ENCODE measurements at places on chromosomes 3 and 15.

GRCh38 chr3:57152151-57153143, 12.7 kb downstream of the IL17RD start:
- no peak for DNase-seq

- DNase-seq = peak; percentile 68
Measured at GRCh38 chr3:59131016-59131766, 81.4 kb upstream of the CFAP20DC start.

DNA sequence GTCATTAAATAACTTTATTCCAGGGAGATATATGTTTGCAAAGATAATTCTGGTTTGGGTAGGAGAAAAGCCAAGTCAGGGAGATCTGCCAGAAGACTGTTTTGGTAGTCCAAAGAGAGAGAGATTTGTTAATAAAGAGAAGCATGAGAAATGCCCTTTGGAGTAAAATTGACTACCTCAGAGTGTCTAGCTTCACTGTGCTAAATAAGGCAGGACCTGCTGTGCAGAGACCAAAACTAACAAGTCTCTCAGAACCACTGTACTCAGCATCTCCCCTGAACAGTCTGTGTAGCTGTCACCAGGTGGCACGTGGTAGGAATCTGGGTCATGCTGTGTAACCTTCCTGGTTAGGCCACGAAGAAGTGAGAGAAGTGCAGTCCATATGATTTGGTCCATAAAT, 31.6 kb upstream of the SLC35G2 start:
- DNase-seq = peak; percentile 37

DNA sequence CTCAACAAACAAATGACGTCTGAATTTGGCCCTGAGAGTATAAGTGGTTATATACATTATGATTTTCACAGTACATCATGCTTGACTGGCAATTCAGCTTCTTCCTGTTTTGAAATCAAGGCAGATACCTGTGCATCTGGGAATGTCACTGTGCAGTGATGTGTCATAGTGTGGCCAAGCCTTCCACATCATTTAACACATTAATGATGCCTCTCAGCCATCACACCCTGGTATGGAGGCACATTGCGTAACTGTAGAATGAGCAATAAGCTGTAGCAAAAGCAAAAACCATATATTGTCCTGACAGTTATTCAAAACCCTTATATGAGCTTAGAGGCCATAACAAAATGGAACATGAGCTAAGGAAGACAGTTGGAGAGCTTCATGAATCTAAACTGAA, 246.0 kb downstream of the EPHA3 start:
- DNase-seq = no peak

DNA sequence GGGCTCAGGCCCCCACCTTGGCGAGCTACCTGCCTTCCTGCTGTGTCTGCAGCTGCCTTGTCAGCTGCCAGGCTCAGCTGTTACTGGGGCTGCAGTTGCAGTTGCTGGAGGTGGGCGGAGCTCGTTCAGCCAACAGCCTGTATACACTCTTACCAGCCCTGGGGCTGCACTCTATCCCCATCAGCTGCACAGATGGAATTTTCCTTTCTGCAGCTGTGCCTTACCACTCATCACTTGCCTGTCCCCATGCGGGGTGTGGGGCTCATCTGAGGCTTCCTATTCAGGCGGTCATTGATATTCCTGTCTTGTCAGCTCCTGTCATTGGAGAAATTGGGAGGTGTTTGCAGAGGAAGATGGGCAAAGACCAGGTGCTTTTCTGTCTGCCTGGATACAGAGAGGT, 9.1 kb upstream of the SYN2 start:
- no peak for DNase-seq

GRCh38 chr15:72967397-72967796, 84.9 kb upstream of the NEO1 start:
- DNase-seq = no peak

- peak; percentile 24 for DNase-seq
Measured at GRCh38 chr3:178048768-178049167, 487.5 kb upstream of the KCNMB2 start.

GRCh38 chr15:37046876-37047614, 53.3 kb downstream of the MEIS2 start:
- peak; percentile 55 for DNase-seq

GRCh38 chr15:74036271-74037170, 42.0 kb downstream of the PML start:
- DNase-seq = peak; percentile 73

DNA sequence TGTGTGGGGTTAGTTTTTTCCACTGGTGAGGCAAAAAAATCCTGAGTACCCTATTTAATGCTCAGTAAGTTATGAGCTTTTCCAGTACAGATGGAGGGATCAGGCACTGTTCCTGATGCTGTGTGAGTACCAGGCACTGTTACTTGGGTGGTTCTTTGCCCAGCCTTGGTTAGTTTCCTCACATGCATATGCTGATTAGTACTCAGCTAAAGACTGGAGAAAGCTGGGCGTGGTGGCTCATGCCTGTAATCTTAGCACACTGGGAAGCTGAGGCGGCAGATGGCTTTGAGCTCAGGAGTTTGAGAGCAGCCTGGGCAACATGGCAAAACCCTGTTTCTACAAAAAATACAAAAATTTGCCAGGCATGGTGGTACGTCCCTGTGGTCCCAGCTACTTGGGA, 210.3 kb upstream of the SGO1 start:
- no peak for DNase-seq

- DNase-seq = no peak
Measured at GRCh38 chr3:169100616-169101015, 562.9 kb downstream of the MECOM start.

DNA sequence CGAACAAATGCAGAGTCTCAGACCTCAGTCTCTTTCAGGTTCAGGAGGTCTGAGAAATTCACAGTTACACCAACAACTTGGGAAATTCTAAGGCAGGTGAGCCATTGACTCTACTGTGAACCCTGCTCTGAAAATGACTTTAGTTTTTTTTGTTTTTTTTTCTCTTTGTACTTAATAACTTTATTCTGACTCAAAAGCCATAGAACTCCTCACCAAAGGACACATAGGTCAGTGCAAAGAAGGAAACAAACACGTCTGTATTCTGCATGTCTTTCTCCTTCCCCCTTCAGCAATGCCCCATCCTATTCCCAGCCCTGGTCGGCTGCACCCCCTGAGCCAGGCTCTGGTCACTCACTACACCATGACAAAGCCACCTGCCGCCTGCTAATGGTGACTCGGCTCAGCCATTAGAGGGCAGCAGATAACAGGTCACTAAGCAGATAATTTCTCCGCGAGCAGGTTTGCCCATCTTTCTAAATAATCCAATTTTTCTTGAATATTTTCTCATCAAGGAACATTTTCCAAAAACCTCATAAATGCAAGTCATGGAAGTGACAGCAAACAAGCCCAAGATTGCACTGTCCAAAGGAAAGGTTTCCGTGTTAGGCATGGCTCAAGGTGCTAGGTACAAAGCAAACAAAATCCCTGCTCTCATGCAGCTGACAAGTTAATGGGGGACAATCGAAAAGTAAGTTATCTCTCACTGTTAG, 37.7 kb downstream of the TM4SF4 start:
- peak; percentile 70 for DNase-seq

GRCh38 chr3:53218131-53218530, 37.7 kb downstream of the TKT start:
- no peak for DNase-seq

- peak; percentile 90 for DNase-seq
Measured at GRCh38 chr3:132535575-132536441, 61.3 kb upstream of the ACKR4 start.

DNA sequence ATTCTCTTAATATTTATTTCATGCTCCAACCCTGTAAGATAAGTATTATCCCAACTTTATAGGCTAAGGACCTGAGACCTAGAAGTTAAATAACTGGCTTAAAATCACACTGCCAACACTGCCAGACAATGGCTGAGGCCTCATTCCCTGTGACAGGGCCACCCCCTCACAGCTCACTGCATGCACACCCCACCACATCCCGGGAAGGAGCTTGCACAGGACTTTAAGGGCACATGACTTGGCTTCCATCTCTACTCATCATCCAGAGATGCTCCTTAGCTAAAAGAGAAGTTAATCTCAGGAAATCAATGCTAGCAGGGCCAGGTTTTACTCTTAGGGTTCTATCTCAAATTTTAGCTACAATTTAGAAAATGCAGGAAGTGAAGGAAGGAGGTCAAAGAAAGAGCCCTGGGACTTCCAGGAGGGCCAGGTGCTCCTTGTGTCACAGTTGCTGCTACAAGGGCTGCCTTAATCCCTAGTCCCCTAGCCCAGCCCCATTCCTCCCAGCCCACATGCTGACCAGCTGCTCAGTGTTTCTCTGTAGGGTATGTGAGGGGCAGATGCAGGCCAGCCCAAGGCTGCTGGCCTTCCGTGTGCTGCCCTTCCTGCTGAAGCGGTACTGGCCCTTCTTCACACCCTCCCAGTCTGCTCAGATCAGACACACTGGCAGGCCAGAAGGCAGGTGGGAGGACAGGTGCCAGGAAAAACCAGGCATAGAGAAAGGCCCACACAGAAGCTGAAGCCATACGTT, 53.5 kb downstream of the WWTR1 start:
- no peak for DNase-seq

DNA sequence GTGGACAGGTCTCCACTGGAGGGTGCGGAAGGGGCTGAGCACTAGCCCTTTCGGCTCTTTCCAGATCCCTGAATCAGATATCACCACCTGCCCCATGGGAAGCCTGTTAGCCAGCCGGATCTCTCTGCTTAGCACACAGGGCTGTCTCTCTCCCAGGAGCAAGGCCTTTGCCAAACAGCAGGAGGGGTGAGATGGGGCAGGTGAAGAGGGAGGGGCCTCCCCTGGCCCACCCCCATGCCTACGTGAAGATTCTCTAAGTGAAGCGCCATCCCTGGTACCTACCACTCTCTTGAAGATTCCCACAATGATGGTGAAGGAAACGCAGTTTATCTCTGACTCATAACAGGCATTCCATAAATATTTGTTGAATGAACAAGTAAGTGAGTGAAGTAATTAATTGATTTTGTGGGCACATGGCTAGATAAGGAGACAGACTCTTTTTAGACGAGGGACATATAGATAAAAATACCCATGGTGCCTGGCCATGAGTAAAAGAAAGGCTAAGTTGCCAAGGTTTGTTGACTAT, 19.6 kb upstream of the HCN4 start:
- DNase-seq = peak; percentile 50

- DNase-seq = no peak
Measured at GRCh38 chr15:91950054-91950453, 96.5 kb downstream of the SLCO3A1 start.

GRCh38 chr3:25789209-25789595, 688 bp upstream of the OXSM start:
- DNase-seq = no peak

GRCh38 chr3:135038186-135038585, 243.1 kb downstream of the EPHB1 start:
- DNase-seq = no peak

DNA sequence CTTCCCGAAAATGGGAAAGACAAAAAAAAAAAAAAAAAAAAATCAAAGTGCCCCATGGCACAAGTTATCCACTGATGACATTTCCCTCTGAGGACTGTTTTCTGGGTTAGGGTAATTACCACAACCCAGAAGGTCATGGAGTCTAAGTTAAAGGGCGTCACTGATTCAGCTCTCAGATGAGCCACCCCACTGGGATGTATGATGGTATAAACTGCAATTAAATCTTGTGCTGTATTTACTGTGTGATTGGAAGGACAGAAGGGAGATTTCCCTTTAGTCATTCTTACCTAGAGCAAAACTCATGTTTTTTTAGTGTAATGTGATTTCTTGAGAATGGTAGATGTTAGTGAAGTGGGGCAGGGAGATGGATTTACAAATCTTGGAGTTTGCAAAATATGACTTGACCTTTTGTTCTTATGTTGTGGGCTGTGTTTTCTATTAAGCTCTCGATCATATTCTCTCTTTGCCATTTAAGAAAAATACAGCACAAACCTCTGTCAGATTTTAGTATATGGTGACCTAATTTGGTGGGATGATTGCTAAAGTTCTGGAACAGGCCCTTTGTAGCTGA, 244.2 kb downstream of the PTPRG start:
- no peak for DNase-seq

DNA sequence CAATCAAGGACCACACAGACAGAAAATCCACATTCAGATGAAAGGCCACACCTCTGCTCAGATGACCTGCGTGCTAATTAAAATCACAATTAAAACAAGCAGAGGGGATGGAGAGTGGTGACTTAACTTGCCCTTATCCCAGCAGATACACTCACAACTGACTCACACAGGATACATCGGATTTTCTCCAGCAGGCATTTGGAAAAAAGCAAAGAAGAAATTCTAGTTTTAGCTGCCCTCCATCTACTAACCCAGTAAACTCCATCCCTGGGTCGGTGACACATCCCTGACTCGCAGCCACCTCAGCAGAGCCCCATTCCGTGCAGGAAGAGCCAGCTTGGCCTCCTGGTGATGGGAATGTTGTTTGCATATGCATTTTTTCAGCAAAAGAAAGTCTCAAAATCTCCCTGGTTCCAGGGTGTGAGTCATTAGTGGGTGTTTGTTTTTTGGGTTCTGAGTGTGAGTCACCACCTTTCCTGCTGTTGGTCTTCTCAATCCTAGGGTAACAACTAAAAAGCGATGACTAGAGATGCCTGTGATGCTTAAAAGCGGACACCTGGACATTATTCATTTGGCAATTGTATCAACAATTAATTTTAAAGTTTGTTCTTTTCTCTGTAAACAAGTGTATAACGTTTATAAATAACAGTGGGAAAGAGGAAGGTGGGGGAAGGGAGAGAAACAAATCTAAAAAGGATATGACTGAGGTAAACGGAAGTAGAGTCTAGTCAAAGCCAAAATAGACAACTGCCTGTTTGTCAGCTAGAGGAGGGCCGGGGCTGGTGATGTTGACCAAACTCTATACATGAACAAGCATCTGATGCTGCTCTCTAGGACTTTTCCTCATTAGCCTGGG, 49.8 kb upstream of the SLC4A7 start:
- DNase-seq = peak; percentile 99

DNA sequence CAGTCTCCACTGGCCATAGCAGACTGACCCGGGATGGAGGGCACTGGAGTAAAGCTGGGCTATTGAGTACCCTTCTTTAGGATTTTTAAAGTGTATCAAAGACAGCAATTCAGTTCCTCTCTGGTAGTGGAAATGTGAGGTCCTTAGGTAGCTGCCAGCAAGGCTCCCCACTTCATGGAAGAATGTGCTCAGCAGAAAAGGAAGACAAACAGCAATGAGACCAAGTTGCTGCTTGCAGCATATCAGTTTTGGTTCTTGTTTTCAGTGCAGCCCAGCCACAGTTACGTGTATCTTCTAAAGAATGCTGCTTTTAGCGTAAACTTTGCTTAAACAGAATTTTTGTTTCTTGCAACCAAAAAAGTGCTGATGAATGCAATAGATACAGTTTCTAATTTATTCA, 374.0 kb upstream of the CBLB start:
- no peak for DNase-seq

All from AG10803 (cell line).